Glomerular endothelial cell (primary cell): ENCODE measurements at places on chromosomes 11 and 22.

DNA sequence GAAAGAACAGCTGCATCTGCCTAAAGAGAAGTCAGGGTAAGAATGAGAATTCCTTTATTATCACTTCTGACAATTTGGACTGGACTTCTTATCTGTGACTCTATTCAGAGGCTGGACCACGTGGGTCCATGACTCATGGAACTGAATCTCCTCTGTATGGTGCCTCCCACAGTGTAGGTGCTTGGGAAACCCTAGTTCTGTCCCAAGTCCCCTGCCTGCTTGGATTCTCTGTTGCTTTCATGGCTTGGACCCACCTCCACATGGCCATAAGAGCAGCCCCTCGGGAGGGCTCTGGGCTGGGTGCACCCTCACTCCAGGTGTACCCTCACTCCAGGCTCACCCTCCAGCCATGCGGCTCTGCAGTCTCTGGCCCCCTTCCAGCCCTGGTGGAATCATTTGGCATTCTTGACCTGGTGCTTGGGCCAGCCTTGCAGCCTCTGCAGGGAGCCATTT, 153.4 kb downstream of the CACNA1I start:
- DNase-seq = no peak

DNA sequence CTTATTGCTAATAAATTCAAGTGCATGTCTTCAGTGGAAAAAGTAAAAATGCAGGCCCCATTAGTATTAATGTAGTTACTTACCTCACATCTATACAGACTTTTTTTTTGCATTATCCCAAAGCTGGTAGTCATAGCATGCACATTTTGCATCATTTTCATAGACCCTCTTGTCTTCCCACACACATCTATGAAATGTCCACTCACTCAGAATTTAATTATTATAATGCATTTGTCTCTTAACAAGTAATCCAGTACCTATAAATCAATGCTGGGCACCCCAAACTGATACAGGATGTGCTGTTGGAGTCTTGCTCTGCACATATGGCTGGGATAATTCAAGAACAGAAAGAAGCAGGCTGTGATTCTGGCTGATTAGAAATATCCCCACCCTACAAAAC, 370.4 kb upstream of the FAT3 start:
- no peak for DNase-seq

DNA sequence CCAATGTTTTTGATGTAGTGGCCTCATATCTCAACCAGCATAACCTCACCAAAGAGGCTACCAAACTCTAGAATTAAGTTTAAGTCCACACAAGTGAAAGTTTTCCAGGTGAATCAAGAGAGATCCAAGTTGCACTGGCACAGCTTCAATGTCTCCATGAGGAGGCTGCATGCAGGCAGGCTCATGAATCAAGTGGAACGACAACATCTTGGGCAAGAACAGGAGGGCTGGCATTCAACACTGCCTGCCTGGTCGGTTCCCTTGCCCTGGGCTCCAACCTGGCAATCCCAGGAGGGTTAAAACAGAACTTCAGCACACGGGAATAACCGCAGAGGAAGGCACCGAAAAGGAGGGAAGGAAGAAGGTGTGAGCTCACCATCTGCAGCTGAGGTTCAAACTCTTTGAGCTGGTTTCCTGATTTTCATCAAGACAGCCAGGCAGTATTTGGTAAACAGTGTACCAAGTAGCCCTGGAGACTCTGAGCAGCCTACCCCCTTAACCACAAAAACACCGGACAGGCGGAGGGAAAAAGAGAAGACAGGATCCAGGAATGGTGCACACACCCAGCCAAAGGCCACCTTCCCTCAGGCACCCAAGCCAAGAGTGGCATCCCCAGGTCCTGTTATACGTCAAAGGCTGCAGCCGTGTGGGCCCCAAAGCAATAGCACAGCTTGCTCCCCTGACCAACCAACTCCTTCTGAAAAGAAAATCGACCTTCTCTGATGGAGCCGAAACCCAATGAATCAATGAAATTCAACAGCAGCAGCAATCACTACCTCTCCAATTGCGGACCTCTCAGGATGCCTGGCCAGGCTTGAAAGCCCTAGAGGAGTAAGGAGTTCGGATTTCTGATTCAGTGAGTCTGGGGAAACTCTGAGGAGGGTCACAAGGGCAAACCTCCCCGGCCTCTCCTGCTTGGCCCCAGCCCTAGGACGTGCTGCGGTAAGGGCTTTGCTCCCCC, 1.3 kb downstream of the PACSIN2 start:
- DNase-seq = no peak

- no peak for DNase-seq
These were observed 37.5 kb upstream of the HEPHL1 start for GRCh38 chr11:93983542-93984195.

- DNase-seq = no peak
These were observed 125.1 kb downstream of the TIMP3 start for GRCh38 chr22:32926600-32926999.

- DNase-seq = no peak
These were observed 671.2 kb downstream of the TBC1D22A start for GRCh38 chr22:47433627-47434026.

DNA sequence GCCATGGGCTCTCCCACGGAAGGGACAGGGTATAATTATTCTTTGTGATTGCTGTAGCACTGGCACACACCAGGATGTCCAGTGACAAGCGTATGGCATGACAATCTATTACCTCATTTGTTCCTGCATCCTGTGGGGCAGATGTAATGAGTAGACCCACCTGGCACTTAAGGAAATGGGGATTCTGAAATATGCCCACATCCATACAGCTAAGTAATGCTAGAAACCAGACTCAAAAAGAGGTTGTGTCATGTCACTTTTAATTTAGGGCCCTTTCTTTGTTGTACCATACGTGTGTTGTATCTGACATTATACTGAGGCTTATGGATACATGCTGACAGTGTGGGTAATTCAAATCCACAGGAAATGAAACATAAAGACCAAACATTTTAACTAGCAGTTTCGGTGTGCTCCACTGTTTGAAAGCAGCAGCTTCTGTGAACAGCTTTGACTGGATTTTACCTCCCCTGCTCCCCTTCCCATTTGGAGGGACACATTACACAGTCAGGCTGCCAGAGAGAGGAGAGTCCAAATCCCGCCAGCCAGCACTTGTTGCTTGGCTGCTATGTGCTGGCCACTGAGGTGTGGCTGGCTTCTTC, 21.2 kb downstream of the GRAMD1B start:
- DNase-seq = no peak

DNA sequence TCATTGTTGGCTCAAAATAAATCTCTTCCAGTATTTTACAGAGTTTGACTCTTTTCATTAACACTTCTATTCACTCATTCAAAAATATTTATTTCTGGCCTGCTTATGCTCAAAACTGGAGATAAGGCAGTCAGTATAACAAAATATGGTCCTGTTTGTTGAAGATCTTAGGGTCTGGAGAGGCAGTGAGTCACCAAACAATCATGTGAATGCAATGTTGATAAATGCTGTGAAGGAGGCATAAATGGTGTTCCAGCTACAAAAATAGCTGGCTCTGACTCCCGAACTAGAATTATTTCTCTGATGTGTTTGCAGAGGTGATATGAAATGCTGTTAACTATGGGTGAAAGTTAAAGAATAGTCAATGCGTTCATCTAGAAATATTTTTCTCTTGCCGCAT, 390.6 kb downstream of the AASDHPPT start:
- DNase-seq = no peak

DNA sequence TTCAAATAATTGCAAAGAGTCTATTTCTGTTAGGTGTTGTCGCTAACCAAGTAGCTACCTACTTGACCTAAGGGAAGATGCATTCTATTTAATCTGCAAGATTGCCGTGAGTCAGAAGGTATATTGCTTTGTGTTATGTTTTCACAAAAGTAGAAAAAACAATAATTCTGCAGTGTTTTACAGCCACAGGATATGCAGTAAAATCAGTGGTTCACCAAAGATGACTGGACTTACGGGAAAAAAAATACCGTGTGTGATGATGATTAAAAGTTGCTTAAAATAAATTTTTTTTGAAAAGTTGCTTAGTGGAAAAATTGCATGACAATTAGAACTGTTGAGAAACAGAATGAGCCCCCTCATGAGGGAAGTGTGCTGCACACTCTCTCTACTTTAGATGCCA, 209.1 kb downstream of the DDX10 start:
- no peak for DNase-seq

GRCh38 chr11:60631944-60632343, 67.5 kb upstream of the MS4A8 start:
- no peak for DNase-seq

DNA sequence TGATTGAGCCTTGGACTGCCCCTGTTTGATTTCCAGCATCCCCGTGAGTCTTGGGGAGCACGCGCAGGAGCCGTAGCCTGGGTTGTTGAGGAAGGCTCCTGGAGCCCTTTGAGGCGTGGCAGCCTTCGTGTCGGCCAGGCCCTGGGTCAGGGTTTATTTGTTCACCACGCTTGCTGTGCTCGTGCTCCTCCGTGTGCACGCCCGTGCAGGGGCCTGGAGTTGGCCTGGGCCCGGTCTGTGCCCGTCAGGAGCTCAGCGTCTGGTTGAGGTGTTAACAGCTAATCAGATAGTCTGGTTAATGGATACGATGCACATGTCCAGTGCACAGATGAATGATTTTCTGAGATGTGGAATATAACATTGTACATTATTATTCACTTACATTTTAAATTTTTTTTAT, 8.0 kb downstream of the IGHMBP2 start:
- DNase-seq = no peak

DNA sequence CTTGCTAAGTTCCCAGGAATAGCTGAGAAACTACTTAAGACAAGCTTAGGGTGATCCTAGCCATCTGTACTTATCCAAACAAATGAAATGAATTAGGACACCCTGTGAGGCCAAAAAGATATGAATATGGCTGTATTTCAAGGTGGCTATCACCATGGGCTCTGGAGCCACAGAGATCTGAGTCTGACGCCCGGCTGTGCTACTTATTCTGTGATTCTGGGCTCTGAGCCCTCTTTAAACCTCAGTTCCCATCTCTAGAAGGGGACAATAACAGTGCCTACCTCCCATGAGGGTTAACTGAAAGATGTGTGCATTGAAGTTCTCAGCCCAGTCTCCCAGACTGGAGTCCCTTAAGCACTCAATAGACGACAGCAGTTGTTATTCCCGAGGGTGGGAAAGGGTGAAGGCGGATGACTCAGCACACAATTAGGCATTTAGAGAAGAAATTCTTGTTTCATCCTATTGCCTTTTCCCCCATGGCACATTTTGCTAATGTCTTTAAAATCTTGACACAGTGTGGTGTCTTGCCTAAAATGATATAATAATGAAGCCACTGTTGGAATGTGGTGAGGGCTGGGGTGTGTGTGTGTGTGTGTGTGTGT, 132.5 kb downstream of the ADAMTS15 start:
- DNase-seq = peak; percentile 3

DNA sequence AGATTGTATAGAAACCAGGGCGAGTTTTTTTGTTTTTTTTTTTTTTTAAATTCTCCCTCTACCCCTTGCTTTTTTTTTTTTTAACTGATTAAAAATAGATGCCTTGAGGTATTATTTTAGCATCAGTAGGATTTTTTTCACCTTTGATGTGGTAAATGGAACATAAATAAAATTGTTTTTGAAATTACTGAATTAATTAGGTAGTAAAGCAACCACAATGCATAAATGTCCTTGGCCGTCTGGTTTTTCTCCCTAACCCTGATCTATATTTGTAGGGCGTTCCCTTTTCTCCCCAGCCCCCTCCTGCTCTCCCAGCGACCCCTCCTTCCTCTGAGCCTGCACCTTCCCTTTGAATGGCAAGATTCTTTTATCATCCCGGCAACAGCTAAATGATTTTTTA, 107.8 kb downstream of the ZBTB16 start:
- DNase-seq = no peak

GRCh38 chr11:44011797-44012196, 36.0 kb upstream of the ACCSL start:
- DNase-seq = no peak

DNA sequence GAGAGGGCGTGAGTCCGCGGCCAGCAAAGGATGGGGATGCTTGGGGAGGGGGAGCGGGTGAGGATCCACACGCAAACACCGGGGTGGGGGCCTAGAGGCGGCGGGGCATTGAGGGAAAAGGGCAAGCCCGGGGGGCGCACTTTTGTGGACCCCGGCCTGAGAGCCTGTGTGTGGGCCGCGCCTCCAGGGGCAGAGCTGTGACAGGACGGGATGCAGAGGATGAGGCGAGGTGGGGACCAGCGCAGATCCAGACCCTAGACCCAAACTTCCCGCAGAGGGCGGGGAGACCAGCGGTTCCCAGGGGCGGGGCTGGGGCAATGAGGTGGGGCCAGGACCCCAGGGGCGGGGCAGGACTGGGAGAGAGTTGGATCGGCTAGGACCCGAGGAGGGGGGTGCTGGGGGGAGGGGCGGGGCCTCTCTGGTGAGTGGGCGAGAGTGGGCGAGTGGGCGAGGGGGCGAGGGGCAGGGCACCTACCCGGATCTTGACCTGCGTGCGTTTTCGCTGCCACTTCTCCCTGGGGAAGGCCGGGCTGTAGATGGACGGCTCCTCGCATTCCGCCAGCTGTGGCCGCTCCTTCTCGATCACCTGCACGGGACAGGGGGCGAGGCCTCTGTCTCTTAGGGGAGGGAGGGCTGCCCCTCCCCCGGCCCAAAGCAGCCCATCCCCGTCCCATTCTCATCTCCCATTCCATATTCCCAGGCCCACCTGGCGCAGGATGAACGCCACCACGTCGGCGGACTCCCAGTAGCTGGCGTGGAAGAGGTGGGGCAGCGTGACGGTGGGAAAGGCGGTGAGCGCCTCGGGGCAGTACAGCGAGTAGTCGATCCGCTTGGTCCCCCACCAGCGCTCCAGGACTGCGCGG, 10.6 kb downstream of the PITPNM1 start:
- no peak for DNase-seq

- DNase-seq = no peak
These were observed 98.7 kb downstream of the NAV2 start for GRCh38 chr11:19811380-19811779.

GRCh38 chr11:16976379-16976778, 37.8 kb downstream of the PLEKHA7 start:
- DNase-seq = no peak

DNA sequence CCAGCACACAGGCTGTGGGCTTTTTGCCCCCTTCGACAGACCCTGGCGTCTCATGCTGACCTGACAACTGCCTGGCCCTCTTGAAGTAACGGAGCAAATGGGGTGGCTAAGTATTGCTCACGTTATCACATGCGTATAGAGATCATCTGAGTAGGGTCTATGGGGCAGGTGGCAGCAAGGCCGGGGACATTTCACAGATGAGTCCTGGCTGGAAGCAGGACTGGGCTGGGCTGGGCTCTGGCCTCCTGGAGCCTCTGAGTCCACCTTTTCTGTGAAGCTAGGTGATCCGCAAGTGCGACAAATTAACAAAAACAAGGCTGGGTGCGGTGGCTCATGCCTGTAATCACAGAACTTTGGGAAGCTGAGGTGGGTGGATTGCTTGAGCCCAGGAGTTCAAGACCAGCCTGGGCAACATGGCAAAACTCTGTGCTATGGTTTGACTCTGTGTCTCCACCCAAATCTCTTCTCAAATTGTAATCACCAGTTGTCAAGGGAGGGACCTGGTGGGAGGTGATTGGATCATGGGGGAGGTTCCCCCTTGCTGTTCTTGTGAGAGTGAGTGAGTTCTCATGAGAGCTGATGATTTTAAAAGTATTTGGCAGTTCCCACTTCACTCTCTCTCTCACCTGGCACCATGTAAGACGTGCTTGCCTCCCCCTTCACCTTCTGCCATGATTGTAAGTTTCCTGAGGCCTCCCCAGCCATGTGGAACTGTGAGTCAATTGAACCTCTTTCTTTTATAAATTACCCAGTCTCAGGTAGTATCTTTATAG, 122.0 kb downstream of the MPPED1 start:
- DNase-seq = no peak

GRCh38 chr11:70755410-70756158, 357.3 kb downstream of the CTTN start:
- peak; percentile 7 for DNase-seq

GRCh38 chr11:126992065-126992803, 8.3 kb downstream of the KIRREL3 start:
- DNase-seq = no peak
